ENCODE measurements at places on chromosomes 12 and 14. TPM values are rescaled to one million over a fixed set of nuclear protein-coding genes. Genes with fewer than 3 reads are reported as not detected.

GRCh38 chr14:87994974-87995373 is 2.0 kb upstream of the GALC start:
- DNase-seq = no peak

- no peak for DNase-seq
Measured at GRCh38 chr12:121238086-121238485, 28.2 kb downstream of the P2RX4 start.

GRCh38 chr12:48875944-48876515 is 10.4 kb upstream of the RND1 start:
- DNase-seq = no peak

Gene GYS2
- total RNA-seq = not detected

Gene LRRC43
- not detected for total RNA-seq

GRCh38 chr12:46693034-46693433 is 132.8 kb downstream of the SLC38A4 start:
- no peak for DNase-seq

Data from activated CD4-positive, alpha-beta T cell treated with anti-CD3 and anti-CD28 coated beads, Interleukin-2, amount 10 ng/mL, durations not matched to agents 7 days and 5 days (primary cell).